ENCODE measurements at places on chromosomes 7 and 10. TPM values are rescaled to one million over a fixed set of nuclear protein-coding genes. Genes with fewer than 3 reads are reported as not detected.

Gene TWNK
- total RNA-seq: 3.2 TPM

DNA sequence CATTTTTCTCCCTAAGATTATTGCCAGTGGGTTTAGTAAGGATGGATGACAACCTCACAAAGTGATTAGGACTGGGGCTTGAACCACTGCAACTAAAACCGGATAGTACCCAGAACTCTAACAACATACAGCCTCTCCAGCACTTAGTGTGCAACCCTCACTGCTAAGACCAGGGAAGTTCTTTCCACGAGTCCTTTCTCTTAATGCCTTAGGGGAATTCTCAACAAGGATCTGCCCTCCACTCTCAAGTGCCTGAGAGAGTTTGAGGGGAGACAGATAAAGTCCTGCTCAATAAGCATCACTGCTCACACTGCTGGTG lies 104.6 kb downstream of the NRP1 start:
- no peak for DNase-seq

Gene LRRC18
- total RNA-seq: 0.32 TPM

GRCh38 chr10:5510281-5511072 lies 11.1 kb upstream of the CALML5 start:
- DNase-seq: no peak

GRCh38 chr7:148598351-148598750 lies 7.8 kb downstream of the C7orf33 start:
- DNase-seq: no peak

Gene SH2B2
- 1.8 TPM for total RNA-seq

GRCh38 chr7:121369462-121369861 lies 26.6 kb downstream of the FAM3C start:
- no peak for DNase-seq

Gene ZNF503
- 12.1 TPM for total RNA-seq

DNA sequence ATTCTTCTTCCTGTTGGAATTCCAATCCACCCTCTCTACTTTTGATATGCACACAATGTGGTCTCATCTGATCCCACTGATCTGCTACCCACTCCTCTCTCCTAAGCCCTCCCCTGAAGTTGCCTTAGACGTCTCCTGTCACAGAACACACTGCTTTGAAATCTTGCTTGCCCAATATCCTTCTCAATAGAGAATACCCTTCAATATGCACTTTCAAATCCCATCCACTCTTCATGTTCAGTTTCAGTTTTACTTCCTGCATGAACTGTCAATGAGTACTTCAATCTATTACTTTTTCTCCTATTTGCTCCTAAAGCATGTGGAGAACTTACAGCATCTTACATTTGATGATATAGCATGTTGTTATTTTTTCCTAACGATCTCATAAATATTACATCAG lies 93.5 kb downstream of the UPF2 start:
- DNase-seq: no peak

Gene SMARCD3
- total RNA-seq: 33.2 TPM

DNA sequence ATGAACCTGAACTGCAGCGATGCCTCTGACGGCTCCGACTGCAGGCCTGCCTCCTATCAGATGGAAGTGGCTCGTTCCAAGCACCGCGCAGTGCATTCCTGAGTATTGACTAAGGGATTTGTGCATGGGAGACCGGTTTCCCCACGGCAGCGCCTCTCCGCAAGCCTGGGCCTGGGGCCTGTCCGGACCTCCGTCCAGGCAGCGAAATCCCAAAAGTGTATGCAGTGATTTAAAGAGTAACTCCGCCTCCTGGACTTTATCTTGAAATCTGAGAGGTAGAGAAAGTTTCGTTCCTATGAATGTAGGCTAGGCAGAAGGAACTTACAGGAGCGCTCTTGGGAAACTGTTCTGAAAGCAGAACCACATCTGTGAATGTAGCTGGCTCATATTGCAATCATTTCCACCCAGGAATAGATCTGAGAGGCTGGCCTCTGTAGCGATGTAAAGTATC lies 106.2 kb upstream of the CELF2 start:
- DNase-seq: peak; percentile 71

GRCh38 chr10:32927750-32928149 lies 30.3 kb downstream of the ITGB1 start:
- DNase-seq: no peak

- DNase-seq: no peak
Measured at GRCh38 chr10:79244068-79244442, 103.2 kb upstream of the PPIF start.

GRCh38 chr7:199483-200249 lies 7.3 kb downstream of the FAM20C start:
- no peak for DNase-seq

Gene DEPP1
- 15.5 TPM for total RNA-seq

- DNase-seq: no peak
Measured at GRCh38 chr10:93369588-93370164, 112.5 kb downstream of the MYOF start.

Gene TUBB8
- not detected for total RNA-seq

DNA sequence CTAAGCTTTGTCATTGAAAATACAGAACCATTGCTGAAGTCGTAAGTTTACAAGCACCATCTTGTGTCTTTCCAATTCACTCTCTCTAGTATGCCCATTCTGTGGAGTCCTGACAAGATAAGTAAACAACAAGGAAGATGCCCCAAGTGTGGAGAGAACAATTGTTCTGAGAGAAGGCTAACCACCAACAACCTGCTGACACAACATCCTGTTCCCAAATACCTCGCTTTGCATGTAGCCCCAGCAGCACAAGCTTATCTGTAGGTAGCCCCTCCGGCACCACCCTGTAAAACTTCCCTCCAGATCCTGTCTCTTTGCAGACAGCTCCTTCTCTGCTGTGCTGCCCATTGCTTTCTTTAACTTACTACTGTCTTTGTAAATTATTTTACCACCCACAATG lies 233.3 kb upstream of the AOAH start:
- no peak for DNase-seq

DNA sequence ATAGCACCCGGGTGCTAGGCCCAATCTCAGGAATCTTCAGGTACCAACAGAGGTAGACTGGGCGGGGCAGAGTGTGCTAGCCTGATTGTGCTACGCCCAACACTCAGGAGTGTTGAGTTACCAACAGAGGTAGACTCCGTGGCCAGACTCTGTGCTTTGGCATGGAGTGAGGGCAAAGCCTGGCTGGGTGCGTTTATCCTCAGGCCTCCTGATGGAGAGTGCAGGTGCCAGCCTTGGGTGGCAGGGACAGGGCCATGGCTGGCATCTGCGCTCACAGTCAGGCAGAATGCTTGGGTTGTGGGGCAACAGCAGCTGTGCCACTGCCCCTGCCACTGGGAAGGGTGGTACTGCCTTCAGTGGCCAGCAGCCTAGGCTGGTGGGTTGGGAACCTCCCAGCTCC lies 111.6 kb downstream of the NEUROD6 start:
- DNase-seq: no peak

GRCh38 chr7:375901-376305 lies 85.9 kb downstream of the FOXL3 start:
- DNase-seq: no peak

Gene ANXA8
- 7.7 TPM for total RNA-seq

GRCh38 chr10:127009366-127009765 lies 104.1 kb downstream of the DOCK1 start:
- no peak for DNase-seq

GRCh38 chr10:49076319-49076718 lies 39.0 kb downstream of the VSTM4 start:
- no peak for DNase-seq

Gene FAM25C
- not detected for total RNA-seq

All from urinary bladder (tissue), 4 donors.